ENCODE measurements at places on chromosomes 6 and 20.

DNA sequence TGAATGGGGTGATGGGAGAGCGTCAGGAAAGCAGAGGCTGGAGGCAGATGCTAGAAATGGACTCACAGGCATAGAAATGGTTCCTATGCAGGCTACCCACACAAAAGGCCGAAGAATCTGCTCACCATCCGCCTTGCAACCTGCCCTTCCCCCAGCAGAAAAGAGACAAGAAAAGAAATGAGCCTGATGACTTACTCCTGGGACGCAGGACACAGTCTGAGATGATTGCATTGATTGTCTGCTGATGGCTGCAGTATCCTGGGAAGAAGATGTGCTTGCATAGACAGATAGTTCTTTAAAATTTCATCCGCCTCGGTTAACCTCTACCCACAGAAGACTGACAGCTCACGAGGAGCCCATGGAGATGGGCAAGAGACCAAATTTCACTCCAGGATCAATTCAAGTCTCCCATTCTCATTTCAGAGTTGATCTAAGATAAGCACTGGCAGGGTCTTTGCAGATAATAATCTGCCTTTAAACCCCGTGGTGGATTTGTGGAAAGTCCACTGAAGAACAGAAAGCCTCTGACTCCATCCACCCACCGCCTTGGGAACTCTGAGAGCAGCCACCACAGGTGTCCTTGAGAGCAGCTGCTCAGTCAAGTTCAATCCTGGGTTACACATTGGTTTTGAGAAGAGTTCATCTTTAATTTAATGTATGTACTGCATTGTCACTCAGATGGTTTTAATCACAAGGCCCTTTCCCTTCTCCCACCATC, 7.2 kb downstream of the AGPAT4 start:
- DNase-seq = no peak

DNA sequence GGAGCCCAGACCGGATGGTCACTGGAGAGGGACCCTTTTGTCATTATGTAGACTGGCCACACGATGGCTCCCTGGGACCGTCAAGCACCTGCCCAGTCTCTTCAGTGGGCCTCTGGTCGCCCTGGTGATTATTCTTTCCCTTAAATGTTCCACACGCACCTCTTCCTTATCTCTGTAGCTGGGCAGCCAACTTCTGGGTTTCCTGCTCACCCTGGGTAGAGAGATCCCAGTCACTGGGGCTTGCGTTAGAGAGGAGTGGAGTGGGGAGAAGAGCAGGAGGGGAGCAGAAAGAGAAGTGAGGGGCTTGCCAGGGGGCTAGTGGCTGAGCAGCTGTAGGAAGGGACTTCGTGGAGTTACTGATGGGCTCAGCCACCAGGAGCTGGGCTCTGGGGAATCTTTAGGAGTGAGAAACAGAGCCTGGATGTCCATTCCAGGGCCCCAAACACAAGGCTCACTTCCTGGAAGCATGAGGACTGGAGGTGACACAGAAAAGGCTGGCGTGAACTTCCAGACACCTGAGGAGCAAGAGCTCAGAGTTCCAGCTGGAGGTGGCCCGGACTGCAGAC, 150.1 kb downstream of the DHX35 start:
- DNase-seq = peak; percentile 48

DNA sequence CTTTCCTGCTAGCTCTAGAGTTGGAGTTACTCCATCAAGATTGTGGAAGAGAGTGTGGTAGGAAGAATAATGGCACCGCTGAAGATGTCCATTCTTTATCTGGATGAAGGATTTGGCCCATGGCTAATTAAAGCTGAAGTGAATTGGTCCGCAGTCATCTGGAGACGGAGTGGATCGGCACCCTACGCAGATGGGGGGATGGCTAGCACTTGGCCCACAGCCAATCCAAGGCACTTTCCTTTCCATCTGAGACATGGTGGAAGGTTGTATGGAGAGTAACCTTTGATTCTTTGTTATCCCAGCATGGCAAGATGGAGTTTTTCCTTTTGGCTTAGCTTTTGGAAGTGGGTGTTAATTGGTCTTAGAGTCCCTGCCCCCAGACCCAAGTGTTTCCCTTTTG, 88.3 kb downstream of the JPH2 start:
- DNase-seq = no peak

- DNase-seq = no peak
Observed at GRCh38 chr6:123619156-123619555, 17.6 kb downstream of the TRDN start.

DNA sequence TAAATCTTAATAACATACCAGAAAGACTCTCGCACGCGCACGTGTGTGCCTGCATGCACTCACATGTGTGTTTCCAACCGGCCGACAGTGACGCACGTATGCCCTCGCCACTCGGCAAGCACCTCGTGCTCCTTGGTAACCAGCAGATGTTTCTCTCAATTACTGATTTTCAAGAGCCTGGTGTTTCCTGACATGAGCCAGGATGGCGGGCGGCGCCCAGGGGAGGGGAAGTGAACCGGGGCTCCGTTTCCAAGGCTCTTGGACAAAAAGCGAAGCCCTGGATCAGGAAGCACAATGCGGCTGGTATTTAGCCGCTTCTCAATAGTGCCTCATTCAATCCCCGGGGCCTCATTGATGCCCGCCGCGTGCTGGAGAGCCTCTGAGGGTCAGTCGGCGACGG, 37.7 kb downstream of the PMEPA1 start:
- peak; percentile 94 for DNase-seq

GRCh38 chr6:157530126-157530525, 149.1 kb downstream of the ZDHHC14 start:
- DNase-seq = no peak

Data from NCI-H2171 treated with DMSO at 0.1 percent for 48 hours (cell line).